ENCODE measurements at places on chromosomes 5 and 9.

- no peak for DNase-seq
These were observed 50.2 kb downstream of the IPPK start for GRCh38 chr9:92619601-92620300.

GRCh38 chr9:101342595-101342994 lies 42.2 kb downstream of the BAAT start:
- DNase-seq = no peak

- DNase-seq = no peak
These were observed 12.6 kb upstream of the ASPN start for GRCh38 chr9:92494856-92495255.

GRCh38 chr5:175059687-175060211 lies 335.4 kb downstream of the MSX2 start:
- peak; percentile 70 for DNase-seq

DNA sequence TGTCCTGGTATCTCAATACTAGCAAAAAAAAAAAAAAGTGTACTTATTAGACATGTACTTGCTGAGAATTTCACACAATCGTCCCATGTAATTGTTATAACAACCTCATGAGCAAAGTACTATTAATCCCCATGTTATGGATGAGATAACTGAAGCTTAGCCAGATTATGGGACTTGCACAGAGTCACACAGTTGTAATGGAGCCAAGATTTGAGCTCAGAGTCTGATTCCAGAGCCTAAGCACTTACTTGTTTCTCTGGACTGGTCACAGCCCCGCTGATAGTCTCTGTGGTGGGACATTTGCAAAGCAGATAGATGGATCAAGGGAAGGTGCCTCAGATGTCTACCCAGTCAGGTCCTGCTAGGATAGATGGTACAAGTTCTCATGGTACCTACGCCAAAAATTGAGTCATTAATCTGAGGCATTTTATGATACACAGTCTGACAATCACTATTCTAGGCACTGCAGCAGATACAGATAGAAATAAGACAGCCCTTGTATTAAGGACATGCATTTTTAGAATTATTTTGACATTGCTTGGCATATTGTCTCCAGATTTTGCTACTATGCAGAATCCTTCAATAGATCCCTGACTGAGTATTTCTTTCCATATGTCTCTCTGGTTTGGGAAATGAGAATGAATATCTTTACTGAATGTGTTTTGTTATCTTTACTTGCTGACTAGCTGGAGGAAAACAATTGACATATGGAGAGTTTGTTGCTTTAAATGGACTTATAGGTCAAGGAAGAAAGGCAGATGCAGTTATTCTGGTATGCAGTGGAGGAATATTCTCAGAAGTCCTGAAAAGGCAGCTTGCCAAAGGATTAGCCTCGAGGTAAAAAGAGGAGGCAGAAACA lies 149.5 kb downstream of the ADAMTSL1 start:
- no peak for DNase-seq

GRCh38 chr5:178385496-178385890 lies 152.9 kb upstream of the PHYKPL start:
- DNase-seq = no peak

DNA sequence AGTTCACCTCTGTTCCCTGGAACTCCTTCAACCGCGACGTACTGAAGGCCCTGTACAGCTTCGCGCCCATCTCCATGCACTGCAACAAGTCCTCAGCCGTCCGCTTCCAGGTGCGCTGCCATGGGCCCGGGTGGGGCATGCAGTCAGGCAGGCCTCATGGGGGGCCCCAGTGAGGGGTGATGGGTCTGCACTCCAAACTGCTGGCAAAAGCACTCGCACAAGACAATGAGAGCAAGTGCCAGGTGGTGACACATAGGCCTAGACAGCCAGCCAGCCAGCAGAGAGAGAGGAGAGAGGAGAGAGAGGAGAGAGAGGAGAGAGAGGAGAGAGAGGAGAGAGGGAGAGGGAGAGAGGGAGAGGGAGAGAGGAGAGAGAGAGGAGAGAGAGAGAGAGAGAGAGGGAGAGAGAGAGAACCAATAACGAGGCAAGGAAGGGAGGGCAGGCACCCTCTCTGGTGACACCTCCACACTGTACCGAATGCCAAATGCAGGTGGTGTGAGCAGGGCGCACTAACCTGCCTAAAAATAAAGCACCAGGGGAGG lies 21.0 kb downstream of the DBH start:
- DNase-seq = no peak

- DNase-seq = no peak
These were observed 77.7 kb upstream of the ADAMTS2 start for GRCh38 chr5:179422908-179423481.

- no peak for DNase-seq
These were observed 133.4 kb upstream of the SHB start for GRCh38 chr9:38202336-38202938.

DNA sequence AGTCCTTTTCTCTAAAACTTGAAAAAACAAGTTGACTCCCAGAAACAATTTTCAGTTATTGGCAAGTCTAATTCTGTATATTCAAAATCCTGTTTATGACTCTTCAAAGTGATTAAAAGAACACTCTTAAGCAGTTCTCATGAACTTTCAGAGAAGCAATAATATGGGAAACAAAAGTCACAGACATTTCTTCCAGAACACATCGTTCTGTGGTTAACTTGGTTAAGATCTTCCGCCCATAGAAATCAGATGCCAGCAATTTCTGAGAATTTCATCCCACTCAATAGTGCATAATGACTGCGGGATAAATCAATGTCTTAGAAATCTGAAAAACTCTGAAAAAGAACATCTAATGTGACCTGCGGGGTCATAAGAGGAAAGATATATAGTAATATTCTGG lies 300.5 kb downstream of the COX7C start:
- DNase-seq = no peak

- no peak for DNase-seq
These were observed 334.1 kb upstream of the CD180 start for GRCh38 chr5:67530609-67531255.

DNA sequence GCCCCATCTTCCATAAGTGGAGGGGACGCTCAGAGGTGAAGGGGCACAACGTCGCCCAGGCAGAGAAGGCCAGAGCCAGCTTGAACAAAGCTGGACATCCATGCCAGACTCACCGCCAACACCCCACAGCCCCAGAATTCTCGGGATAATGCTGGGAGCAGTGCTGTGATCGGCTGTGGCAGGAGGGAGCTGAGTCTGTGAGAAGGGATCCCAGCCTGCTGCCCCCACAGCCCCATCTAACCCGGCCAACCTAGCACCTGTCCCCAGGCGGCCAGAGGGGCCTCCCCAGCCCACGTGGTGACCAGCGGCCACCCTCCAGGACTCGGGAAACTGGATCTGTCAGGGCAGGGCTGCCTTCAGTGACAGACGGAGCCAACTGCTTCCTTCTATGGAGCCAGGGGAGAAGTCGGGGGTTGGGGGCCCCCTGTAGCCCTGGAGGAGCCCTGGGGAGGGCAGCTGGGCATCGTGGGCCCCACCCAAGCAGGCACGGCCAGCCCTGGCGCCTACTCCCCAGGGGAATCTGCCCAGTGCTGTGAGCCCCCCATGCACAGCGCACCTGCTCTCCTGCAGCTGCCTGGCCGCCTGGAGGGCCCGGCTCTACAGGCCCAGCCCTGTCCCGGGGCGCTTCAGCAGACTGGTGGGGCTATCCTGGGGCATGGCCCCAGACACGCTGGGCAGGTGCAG lies 6.0 kb downstream of the BRD3 start:
- no peak for DNase-seq

GRCh38 chr5:11564706-11565105 lies 339.5 kb downstream of the CTNND2 start:
- no peak for DNase-seq

DNA sequence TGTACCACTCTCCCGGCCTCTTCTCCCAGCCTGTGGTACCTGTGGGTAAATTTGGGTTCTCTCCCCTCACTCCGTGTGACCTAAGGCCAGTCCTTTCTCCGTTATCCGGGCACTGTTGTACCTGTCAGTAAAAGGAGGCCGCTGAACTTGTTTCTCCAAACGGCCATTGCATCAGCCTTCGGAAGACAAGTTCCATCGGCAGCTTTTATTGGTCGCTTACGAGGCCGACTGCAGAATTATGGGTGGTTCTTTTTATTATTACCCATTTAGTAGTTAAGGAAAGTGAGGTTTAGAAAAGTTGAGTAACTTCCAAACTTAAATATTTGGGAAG lies 558 bp downstream of the GRPEL2 start:
- DNase-seq = peak; percentile 41

GRCh38 chr5:88667496-88668201 lies 215.3 kb downstream of the MEF2C start:
- no peak for DNase-seq

- DNase-seq = no peak
These were observed 80.0 kb upstream of the LRRTM2 start for GRCh38 chr5:138955013-138955660.

DNA sequence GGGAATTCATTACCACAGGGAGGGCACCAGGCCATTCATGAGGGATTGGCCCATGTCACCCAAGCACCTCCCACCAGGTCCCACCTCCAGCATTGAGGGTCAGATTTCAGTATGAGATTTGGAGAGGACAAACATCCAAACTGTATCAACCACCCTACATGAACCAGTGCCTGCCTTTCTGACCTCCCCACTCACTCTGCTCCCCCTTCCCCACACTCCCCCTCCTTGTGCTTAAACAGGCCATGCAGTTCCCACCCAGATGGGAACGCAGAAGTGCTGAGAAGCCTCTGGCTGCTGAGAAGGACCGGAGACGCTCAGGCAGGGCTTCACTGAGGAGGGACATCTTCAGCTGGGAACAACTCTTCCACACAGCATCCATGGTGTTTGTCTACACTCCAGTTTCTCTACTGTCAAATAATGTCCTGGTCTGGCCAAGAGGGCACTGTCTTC lies 30.0 kb upstream of the ADAMTS2 start:
- no peak for DNase-seq

- no peak for DNase-seq
These were observed 37.8 kb downstream of the GRAMD2B start for GRCh38 chr5:126460977-126461376.

GRCh38 chr9:88501086-88501485 lies 33.9 kb upstream of the NXNL2 start:
- no peak for DNase-seq

- DNase-seq = no peak
These were observed 2.8 kb upstream of the ZNF462 start for GRCh38 chr9:106859957-106860720.

DNA sequence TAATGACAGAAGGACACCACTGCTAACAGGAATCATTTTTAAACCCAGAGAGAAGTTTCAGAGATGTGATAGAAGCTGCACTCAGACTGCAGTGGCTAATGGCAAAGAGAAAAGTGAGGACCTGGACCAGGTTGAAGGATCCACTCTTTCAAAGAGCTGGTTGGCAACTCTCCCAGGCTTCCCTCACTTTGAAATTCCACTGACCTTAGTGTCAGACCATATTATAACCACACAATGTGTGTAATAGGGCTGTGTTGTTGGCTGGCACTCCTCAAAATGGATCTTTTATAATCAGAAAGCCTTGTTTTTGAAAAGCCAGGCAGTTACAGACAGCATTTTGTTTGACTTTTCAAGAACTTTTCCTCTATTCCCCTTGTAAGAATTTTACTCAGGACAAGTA lies 280.7 kb downstream of the PRELID2 start:
- DNase-seq = no peak

- DNase-seq = no peak
These were observed 201.2 kb downstream of the ACTL7B start for GRCh38 chr9:108654566-108654965.

DNA sequence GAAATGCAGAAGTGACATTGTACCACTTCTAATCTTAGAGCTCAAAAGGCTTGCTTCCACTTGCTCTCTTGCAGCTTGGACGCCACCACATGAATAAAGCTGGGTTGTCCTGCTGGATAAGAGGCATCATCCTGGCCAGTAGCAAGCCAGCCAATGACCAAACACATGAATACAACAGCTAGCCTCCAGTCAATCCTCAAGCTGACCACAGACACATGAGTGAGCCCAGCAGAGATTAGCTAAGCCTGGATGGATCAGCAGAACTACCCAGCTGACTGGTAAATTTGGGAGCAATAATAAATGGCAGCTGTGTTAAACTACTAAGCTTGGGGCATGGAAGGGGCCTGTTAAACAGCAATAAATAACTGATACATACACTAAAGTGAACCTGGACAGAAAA lies 121.1 kb upstream of the SLC12A2 start:
- no peak for DNase-seq

GRCh38 chr5:88690409-88691229 lies 192.4 kb downstream of the MEF2C start:
- peak; percentile 73 for DNase-seq

- no peak for DNase-seq
These were observed 47.3 kb downstream of the JADE2 start for GRCh38 chr5:134572811-134573210.

- no peak for DNase-seq
These were observed 40.3 kb upstream of the SARDH start for GRCh38 chr9:133778336-133779013.

DNA sequence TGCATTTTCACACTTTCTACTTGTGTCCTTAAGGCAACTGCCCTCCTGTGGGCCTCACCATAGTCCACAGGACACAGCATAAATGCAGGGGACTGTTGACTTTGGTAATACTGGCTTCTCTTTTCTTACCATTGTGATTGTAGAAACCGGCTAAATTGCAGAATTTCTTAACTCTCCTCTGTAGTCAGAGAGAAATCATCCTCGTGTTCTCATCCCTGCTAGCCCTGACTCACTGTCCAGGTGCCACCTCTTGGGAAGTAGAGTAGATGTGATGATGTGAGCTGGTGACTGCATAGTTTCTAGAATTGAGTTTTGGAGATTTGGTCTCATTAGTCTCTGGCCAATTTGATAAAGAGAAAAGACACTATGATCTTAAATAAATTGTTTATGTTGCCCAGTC lies 5.5 kb downstream of the PHF24 start:
- no peak for DNase-seq

GRCh38 chr5:165874851-165875250 lies 2369.4 kb downstream of the MAT2B start:
- DNase-seq = no peak
